Mucosa of descending colon (tissue), 3 donors: ENCODE measurements at places on chromosomes 7 and 10. TPM values are rescaled to one million over a fixed set of nuclear protein-coding genes. Genes with fewer than 3 reads are reported as not detected.

DNA sequence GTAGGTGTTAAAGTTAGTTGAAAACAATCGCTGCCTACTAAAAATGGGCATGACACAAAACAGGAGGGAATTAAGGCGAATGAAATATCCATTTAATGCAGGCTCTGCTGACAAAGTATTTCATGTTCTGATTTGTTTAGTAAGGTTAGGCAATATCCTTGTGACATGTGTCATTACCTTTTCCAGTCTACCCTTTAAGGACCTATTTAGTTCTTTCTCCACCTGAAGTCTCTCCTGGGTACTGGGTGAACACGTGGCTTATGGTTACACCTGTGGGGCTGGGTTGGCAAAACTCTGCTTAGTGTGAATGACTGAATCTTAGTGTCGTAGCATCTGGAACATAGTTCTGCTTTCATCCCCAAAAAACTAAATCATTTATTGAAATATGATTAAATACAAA lies 313.5 kb downstream of the CCDC3 start:
- DNase-seq = no peak

DNA sequence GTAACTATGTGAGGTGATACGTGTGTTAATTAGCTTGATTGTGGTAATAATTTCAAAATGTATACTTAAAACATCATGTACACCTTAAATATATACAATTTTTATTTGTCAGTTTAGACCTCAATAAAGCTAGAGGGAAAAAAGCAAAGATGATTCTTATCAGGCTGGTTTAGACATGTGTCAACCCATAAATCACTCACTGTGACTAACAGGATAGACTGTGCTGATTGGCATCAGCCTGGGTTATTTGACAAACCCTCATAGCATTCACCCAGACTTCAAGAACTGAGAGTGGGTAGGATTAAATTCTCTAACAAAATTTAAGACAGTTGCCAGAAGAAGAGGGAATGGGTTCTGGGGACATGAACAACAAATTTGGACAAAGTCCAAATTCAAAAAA lies 73.8 kb upstream of the TMEM140 start:
- no peak for DNase-seq

Gene HMX2
- total RNA-seq = 0.25 TPM

Gene DENND10
- total RNA-seq = 39.9 TPM
